ENCODE measurements at places on chromosomes 16 and 17.

DNA sequence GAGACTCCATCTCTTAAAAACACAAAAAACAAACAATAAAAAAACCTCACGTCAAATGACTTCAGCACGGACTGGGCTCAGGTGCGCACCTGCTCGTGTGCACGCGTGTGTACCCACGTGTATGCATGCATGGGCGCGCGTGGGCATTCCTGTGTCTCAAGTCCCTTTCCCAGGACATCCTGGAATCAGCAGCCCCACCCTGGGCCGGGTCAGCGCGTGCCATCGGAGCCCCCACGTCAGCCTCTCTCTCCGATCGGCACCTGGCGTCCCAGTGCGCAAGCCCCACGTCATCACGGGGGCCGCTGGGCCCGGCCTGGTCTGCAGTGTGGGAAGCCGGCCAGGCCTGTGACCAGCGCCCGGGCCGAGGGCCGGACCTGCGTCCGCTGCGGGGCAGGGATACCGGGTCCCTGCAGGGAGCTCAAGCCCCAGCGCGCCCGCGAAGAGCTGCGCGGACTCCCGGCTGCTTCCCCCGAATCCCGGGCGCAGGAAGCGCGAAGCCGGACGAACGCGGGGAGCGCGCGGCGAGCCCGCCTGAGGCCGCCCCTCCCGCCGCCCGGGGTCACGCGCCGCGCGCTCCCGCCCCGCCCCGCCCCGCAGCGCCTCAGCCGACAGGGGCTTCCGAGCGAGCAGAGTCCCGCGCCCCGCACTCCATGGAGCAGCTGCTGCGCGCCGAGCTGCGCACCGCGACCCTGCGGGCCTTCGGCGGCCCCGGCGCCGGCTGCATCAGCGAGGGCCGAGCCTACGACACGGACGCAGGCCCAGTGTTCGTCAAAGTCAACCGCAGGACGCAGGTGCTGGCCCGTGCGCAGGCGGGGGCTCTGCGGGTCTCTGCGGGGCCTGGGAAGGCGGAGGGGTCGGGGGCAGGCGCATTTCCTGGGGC lies at the start of gene FN3K:
FN3K (plus strand) TSS at position 629 of the 880 bp plus-strand sequence; CDS start at position 651, 22 bp downstream.
- DNase-seq = peak; percentile 32

DNA sequence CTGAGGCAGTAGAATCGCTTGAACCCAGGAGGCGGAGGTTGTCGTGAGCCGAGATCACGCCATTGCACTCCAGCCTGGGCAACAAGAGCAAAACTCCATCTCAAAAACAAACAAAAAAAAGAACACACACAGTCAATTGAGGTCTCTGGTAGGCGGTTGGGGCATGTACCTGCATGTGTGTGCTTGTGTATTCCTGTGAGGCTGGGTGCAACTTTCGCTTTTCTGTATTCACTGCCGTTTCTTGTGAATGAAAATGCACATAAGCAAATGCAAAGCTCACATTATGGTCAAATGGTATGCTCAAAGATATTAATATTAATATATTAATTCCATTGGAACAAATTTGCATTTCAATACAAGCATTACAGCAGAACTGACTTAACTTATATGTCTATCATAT lies 20.9 kb downstream of the HS3ST3A1 start:
- DNase-seq = no peak

- no peak for DNase-seq
These were observed 87.9 kb downstream of the C16orf78 start for GRCh38 chr16:49461517-49461951.

DNA sequence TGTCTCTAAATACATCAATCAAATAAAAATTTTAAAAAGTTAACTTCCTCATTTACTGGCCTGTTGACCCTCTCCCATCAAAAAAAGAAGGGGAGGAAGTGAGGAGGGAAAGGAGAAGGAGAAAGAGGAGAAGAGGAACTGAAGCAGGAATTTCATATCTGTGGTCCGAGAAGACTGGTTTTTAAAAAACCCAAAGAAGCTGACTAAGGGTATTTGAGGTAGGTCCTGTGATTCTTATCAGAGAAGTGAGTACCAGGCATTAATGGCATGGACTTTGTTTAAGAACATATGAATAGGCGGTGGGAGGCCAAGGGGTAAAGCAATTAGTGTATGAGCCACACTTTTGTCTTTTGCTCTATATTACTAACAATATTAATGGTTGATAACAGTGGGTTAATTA lies 2.0 kb downstream of the SLC46A1 start:
- DNase-seq = no peak

DNA sequence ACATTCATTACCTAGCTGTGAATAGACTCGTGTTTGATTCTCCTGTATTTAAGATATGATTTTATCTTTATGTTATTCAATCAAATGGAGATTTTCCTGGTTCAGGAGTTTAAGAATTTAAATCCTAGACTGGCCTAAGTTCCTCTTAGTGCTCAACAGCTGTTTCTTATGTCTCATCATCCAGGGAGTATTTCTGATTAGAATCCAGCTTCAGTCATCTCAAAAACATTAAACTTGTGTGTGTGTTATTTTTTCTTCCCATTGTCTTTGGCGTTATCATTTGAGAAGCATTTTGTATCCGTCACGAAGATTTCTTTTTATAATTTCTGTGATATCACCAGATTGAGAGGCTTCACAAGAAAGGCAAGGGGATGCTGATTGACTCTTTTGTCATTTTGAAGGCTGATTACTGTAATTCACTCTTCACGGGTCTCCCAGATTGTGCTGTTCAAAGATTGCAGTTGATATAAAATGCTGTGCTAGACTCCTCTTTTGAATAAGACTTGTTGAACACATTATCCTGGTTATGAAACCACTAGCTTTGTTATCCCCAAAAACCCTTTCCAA lies 204.8 kb downstream of the CDH8 start:
- no peak for DNase-seq

GRCh38 chr17:34653511-34653910 lies 74.1 kb downstream of the TMEM132E start:
- DNase-seq = no peak

DNA sequence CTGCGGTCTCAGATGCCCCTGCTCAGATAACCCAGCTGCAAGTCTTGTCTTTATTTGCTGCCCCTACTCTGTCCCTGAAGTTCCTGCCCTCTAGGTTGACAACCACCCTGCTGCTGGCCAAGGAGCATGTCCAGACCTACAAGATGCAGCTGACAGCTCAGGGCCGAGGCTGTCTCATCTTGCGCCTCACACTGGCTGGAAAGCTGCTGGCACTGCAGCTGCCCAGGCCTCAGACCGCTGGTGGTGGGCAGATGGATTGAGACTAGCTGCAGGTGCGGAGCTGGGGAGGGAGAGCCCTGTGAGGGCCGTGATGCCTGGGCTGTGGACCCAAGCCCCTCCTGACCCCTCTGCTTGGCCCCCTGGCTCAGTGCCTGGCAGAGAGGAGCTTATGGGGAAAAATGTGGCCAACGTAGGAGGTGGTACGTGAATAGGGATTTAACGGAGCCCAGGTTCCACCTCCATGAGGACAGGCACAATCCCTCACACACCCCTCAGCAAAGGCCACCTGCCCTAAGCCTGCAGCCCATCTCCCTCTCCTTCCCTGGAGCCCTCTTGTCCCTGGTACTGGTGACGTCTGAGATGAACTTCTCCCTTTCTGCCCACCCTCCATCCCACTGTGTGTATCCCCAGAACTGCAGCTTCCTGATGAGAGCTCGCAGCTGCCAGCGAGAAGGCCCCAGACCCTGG lies 8.3 kb upstream of the GALK1 start:
- DNase-seq = no peak

GRCh38 chr17:66351033-66351432 lies 48.6 kb downstream of the PRKCA start:
- DNase-seq = no peak

DNA sequence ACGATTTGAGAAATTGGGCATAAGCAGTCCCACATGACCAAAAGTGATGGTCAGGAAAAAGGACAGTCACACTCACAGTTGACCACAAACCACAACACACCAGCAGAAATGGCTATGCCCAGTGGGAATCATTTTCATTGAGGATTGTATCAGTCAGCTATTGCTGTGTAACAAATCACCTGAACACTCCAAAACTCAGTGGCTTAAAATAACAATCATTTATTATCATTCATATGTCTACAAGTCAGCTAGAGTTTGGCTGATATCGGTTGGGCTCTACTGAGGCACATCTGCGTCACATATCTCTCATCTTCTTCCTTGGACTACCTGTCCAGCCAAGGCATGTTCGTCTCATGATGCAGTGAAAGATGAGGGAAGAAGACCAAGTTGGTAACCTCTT lies 93.3 kb downstream of the CMC2 start:
- DNase-seq = no peak
